ENCODE measurements at places on chromosomes 16 and 17.

- no peak for DNase-seq
These were observed 4.5 kb upstream of the NOD2 start for GRCh38 chr16:50688867-50689266.

DNA sequence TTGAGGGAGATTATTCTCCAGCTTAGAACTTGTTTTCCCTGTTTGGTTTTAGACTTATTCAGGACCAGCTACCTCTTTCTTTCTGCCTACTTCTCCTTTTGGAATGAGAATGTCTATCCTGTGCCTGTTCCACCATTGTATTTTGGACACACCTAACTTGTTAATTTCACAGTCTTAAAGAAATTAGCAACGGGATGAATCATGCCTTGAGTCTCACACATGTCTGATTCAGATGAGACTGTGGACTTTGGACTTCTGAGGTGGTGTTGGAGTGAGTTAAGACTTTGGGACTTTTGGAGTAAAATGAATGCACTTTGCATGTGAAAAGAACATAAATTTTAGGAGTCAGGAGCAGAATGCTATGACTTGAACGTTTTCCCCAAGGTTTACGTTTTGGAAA lies 581.4 kb downstream of the CDH11 start:
- DNase-seq: no peak

GRCh38 chr16:81189100-81189664 lies 49.3 kb upstream of the BCO1 start:
- DNase-seq: peak; percentile 16

DNA sequence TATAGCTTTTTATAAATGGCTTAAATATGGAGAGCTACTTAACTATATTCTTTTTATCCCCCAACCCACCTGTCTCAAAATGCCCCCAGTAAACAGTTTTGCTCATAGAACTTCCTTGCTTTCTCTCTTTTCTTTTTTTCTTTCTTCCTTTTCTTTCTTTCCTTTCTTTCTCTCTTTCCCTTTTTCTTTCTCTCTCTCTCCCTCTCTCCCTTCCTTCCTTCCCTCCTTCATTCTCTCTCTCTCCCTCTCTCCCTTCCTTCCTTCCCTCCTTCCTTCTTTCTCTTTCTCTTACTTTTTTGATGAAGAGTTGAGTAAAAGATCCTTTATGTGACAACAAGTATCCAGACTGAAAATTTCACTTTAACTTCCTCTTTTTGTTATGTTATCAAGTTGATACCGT lies 48.2 kb downstream of the KCNJ2 start:
- no peak for DNase-seq

DNA sequence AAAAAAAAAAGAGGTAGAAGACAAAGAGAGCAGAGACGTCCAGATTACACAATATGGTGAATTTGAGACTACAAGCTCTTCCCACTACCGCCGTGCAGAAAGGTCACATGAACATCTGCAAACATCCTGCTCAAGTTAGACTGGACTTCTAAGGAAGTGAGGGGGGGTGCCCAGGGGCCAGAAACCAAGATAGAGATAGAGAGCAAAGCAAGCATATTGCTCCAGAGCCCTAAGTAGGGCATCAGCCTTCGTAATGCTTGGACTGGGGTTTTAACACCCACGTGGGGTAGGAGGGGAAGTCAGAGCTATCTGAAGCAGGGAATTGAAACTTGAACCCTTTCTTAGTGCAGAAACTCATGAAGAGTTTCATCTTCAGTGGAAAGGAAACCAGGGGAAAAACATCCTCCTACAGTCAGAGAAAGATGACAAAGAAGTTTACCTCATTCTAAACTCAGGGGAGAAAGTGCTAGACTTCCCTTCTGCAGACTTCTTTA lies 8.7 kb downstream of the CLEC19A start:
- DNase-seq: peak; percentile 29

- DNase-seq: no peak
These were observed 235.8 kb upstream of the NLRP1 start for GRCh38 chr17:5819921-5820685.

DNA sequence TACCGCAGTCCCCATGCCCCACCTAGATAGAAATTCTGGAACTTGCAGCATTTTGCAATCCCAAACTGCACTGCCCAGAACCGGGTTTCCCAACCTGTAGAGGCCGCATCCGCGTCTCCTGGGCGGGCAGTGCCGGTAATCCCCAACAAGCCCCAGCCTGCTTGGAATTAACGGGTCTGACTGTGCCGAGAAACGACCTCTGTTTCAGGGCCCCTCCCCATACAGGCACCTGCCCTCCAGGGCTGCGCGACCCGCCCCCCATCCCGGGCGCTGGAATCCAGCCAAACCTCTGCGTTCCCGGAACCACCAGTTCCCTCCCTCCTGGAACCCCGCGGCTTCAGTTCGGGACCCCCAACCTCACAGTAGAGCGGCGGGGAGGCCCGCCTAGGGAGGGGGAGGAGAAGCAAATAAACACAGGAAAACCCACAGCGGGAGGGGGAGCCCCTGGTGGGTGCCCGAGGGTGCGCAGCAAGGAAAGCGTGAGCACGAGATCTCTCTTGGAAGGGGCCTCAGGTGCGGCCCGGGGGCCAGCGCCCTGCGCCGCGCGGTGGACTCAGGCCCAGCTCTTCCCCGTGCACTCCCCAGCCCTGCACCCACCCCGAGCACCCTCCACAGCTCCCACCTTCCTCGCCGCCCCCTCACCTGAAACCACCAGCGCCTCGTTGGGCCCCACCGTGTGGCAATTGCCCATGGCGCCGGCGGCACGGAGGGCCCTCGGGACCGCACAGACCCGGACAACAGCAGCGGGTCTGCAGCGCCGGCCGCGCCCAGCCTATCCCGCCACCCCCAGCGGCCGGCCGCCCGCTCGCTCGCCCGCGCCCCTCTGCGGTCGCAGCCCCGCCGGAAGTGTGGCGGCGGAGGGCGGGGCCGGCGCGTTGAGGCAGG lies at the start of gene FLOT2:
Gene FLOT2 (minus strand): TSS at position 850 of the 885 bp plus-strand sequence. CDS start 159 bp downstream, at position 691.
- peak; percentile 60 for DNase-seq

DNA sequence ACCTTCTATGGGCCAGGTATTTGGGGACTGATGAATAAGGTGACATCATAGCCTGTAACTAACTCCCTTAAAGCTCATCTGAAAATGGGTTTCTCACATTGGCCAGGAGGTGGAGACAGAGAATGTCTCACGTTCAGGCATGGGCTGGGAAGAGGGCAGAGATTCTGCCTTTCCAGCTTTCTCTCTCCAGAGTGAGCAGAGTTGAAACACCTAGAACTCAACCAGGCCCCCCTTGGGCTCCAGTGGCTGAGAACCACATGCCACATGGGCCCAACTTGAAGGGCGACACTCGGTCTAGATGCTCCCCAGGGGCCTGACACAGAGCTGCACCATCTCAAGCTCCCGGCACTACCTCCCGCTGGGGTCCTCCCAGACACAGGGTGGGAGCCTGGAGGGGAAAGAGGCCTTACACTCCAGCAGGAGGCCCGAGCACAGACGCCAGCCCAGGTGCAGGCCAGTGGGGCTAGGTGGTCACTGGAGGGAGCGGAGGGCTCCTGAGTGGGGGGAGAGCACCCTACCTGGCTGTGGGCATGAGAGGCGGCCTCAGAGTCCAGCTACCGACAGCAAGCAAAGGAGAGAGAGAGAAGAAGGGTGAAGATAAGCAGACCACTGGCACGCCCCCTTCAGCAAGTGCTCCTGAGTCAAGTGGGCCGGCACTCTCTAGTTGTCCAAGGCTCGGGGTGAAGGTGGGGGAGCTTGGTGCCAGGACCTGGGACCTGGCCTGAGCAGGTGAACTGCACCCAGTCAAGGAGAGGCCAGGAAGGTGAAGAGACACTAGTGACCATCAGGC lies 55.9 kb downstream of the MYO18A start:
- peak; percentile 76 for DNase-seq

DNA sequence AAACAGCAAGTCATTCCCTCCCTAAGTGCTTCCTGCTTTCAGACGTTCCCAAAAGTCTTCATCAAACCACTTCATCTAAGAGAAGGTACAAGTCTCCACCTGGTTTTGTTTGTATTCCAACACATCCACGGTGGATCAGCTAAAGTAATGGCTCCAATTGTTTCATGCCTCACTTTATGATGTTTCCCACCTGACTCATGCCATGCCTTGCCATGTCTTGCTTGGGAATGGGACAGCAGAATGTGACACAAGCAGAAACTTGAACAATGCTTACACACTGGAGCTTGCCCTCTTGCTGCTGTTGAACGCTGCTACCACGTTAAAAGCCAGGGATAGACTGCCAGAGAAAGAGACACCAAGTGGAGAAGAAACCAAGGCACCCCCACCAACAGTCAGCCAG lies 43.8 kb downstream of the MYH10 start:
- no peak for DNase-seq

Data from renal pelvis (tissue), 12 donors.